ENCODE measurements at places on chromosomes 5 and 9. TPM values are rescaled to one million over a fixed set of nuclear protein-coding genes. Genes with fewer than 3 reads are reported as not detected.

PFDN1 gene
- total RNA-seq, result 49.8 TPM

NUDCD2 gene
- total RNA-seq, result 29.4 TPM

IL3 gene
- total RNA-seq, result not detected

GPX3 gene
- not detected for total RNA-seq

FAM78A gene
- 43.9 TPM for total RNA-seq

SLC25A25 gene
- total RNA-seq, result 12.7 TPM

DNA sequence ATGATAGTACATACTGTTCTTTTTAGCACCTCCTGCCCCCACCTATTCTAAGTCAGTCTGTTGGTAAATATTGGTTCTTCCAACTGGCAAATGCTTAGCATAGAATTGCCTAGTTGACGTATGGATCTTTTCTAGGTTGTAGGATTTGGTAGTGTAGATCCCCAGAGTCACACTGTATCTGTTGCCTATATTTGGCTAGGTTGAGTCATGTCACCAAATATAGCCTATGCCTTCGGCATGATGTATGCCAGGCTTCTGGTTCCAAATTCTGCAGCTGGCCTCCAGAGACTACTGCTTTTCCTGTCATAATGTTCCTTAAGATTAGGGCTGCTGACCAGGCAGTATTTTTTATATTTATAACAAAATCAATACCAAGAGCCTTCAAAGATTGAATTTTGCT, 38.2 kb downstream of the CPEB4 start:
- DNase-seq, result no peak
- H3K27me3 ChIP-seq, result no peaks in the 10 kb centered on the region
- no peak overlapping the region for H3K4me3 ChIP-seq

DNA sequence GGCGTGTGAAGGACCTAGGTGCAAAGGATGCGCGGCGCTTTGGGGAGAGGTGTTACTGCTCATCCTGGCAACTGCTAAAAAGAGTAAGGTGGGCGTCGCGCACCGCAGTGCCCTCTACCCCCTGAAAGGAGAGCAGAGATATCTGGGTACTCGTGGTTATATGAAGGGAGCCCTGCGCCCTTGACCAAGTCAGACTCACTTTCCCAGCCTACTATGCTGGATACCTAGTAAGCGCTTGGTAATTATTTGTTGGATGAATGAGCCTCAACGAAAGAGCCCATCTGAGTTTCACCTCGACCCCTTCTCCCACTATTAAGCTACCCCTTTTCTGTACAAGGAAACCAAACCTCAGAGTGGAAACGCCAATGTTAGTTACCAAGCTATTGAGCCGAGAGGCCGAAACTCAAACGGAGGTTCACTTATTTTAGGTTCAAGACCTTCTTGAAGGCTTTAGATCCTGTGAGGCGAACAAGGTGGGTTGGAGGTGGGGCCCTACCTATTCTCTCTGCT, 8.0 kb downstream of the LHX6 start:
- H3K4me1 ChIP-seq, result no peaks in the 10 kb centered on the region
- H3K27ac ChIP-seq, result no peak overlapping the region
- no peaks in the 10 kb centered on the region for H3K27me3 ChIP-seq
- DNase-seq, result no peak
- H3K4me3 ChIP-seq, result no peak overlapping the region

GRCh38 chr5:50800410-50800809, 134.0 kb downstream of the PARP8 start:
- H3K27ac ChIP-seq, result no peak overlapping the region
- DNase-seq, result no peak
- no peaks in the 10 kb centered on the region for H3K27me3 ChIP-seq
- no peaks in the 10 kb centered on the region for H3K4me1 ChIP-seq
- no peaks in the 10 kb centered on the region for H3K36me3 ChIP-seq

All from Karpas-422 (cell line).